Hematopoietic multipotent progenitor cell treated with erythropoietin and hydrocortisone succinate and interleukin-3 and kit ligand, for 6 days (in vitro differentiated cells): ENCODE measurements at places on chromosomes 2 and 18.

- DNase-seq = no peak
These were observed 306.8 kb upstream of the HS6ST1 start for GRCh38 chr2:128625421-128625820.

DNA sequence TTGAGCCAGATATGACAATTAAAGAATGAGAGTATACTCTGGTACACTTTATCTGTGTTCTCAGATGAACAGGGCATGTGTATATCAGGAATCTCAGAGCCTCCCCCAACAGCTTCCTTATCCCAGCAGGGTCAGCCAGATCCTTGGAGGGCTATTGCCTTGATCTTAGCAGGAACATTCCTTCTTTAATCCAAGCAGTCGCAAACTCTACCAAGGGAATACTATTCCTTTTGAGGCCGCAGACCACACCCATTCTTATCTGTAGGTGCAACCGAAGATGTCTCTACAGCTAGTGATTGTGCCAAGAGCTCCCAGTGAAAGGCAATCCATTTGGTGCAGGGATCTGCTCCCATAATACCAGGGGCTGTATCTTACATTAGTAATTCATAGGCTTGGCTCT is 118.3 kb upstream of the DOK6 start:
- no peak for DNase-seq

- DNase-seq = no peak
These were observed 237.5 kb downstream of the SRBD1 start for GRCh38 chr2:45373534-45373933.

- no peak for DNase-seq
These were observed 89.6 kb upstream of the PKDCC start for GRCh38 chr2:41958251-41958650.

DNA sequence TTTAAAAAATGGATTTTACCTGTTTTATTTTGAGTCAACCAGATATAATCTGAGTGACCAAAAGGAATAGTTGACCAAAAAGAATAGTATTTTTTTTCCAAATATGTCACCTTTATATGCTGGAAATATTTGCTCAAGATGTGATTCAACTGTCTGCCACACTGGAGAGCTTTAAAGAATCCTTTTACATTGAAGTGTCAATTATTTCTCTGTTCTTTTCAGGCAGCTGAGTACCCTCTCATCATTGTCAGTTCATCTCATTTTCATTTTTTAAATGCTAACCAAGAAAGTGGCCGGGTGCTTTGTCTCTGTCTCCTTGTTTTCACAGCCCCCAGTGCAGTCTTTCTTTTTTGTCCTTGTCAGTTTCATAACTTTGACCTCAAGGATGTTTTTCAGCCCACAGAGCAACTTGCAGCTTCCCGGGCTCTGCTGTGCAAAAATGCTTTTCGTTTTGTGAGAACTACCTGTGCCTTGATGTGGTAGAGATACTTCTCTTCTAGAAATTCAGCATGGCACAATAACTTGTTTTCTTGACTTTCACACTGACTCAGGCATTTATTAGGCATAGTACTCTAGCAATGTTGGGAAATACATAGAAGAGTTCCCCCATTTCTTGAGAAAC is 23.4 kb upstream of the CERS6 start:
- no peak for DNase-seq

DNA sequence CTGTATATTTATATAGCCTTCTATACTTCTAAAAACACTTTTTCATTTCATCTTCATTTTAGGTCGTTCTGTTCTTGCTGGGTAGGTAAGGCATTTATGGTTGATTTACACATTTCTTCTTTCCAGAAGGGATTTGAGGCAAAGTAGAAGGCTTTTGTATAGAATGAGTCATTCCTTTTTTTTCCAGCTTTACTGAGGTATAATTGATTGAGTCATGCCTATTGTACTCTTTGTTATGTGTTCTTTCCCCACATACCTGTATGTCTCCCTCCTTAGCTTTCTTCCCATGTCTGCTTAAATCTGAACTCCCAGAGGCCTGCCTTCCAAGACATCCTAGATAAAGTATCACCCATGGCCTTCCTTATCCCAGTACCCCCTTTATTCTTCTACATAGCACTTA is 4.8 kb upstream of the CDC42EP3 start:
- no peak for DNase-seq

GRCh38 chr2:38765149-38765548 is 12.9 kb upstream of the GEMIN6 start:
- DNase-seq = no peak

GRCh38 chr18:2302628-2303516 is 268.4 kb downstream of the METTL4 start:
- DNase-seq = peak; percentile 32

DNA sequence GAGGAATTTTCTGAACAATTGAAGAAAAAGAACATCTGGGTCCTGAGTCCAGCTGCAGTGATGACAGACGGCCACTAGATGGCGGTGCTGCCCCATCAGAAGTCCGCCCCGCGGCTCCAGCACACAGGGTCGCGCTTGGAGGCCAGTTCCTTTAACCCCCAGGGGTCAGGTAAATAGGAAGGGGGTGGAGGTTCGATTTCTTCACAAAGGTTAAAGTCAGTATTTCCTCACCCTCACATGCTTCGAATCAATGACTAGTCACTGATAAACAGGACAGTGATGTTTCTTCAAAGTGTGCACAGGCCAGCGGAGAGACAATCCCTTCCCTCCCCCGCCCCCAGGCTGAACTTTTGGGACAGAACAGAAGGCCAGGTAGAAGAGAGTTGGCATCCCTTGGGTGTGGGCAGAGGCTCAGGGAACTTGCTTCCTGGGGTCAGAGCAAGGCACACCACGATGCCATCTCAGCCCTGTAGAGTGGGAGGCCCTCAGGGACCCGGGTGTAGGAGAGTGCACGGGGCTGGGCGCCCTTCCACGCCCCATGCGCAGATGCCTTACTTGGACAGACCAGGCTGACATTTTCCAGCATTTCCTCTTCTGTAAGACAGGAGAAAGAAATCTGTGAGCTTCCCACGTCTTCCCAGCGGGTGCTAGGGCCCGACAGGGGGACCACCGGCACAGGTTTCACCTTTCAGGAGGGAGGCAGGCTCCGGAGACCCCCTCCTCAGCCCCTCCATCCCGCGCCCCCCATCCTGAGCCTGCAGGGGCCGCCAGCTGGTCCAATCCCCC is 722 bp downstream of the APOB start:
- DNase-seq = peak; percentile 67

- DNase-seq = no peak
These were observed 185.1 kb downstream of the NOL4 start for GRCh38 chr18:34039611-34040010.

DNA sequence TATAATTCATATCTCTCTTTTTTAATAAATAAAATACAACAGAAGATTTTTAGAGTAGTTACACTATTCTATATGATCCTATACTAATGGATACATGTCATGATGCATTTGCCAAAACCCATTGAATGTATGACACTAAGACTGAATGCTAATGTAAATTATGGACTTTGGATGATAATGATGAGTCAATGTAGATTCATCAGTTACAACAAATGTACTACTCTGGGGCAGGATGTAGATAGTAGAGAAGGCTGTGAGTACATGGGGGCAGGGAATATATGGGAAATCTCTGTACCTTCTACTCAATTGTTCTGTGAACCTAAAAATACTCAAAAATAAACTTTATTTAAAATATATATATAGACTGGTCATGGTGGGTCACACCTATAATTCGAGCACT is 45.6 kb upstream of the NEDD4L start:
- DNase-seq = no peak

GRCh38 chr2:191566344-191566743 is 111.6 kb upstream of the NABP1 start:
- peak; percentile 87 for DNase-seq

DNA sequence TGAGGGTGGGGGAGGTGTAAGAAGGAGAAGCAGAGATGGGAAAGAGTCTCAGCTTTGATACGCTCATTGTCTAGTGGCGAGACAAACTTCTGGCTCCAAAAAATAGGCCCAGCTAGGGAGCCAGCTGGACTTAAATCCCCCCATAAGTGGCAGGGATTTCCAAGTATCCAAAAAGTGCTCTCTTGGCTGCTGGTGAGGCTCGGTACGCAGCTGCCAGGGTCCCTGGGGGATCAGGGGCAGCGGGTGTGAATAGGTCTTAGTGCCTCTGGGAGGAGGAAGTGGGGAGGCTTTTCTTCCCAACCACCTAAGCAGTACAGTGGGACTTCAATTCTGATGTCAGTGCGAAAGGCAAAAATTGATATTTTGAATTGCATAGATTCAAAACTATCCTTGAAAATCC is 73.5 kb downstream of the ALK start:
- DNase-seq = no peak

GRCh38 chr2:232085826-232086425 is 124.4 kb downstream of the DIS3L2 start:
- DNase-seq = no peak

- DNase-seq = peak; percentile 81
These were observed 13.2 kb downstream of the ZNF804A start for GRCh38 chr2:184611361-184612085.

DNA sequence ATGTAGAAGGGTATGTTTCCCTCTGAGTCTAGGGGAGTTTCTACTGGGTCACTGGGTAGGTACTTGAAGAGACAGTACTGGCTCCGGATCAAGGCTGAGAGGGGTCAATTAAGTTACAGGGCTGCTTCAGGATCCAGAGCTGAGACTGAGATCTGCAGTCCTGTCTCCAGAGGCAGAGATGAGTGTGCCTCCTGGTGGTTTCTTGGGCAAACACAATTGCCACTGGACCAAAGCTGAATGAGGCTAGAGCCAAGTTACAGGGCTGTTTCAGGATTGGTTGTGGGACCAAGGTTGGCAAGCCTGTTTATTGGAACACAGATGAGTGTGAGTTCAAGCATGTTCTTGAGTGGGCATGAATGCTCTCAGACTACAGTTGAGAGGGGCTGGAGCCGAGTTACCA is 157.9 kb downstream of the ADCYAP1 start:
- peak; percentile 6 for DNase-seq

DNA sequence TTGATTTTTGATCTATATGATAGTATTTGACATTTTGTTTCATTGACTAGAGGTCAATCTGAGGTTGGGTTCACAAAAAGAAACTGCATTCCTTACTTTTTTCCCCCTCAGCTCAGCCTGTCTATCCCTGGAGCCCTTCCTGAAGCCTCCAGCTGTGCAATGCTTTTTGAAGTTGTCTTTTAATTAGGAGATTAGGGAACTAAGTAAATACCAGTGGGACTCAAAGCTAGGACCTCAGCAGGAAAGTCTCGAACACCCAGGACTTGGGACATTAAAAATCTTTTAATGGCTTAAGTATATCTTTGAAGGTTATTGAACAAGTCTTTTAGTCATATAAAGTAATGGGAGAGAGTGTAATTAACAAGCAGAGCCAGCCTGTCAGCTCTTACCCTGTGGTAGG is 220.2 kb downstream of the PDE11A start:
- DNase-seq = no peak

DNA sequence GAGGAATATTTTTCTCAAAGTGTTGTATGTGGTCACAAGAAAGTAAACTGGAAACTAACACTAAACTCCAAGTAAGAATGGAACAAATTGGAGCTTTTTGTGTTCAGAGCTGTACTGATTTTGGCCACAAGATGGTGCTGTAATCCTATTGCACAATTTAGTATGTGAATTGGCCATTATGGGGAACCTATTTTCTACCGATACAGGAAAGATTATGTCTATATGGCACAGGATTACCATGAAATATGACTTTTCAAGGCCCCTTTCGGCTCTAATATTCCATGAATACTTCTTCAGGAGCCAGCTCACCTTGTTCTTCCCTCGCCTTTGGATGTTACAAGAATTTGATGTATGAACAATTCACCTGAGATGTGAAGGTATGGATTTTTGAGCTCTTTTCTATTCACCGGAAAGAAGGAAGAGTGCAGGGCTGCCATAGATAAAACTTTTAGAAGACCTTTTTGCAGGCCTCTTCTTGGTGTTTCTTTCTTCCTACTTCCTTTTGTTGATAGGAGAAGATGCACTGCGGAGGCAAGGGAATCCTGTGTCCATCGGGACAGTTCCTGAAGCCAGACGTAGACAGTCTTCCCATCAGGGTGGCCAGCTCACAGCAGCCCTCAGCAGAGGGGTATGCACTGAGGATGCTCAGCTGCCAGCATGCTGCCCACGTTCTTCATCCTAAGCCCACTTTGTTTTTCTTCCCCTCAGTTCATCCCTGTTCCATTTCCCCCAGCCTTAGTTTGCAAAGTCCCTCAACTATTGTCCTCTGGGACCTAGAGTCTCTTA is 13.3 kb downstream of the MRPL44 start:
- DNase-seq = peak; percentile 84

DNA sequence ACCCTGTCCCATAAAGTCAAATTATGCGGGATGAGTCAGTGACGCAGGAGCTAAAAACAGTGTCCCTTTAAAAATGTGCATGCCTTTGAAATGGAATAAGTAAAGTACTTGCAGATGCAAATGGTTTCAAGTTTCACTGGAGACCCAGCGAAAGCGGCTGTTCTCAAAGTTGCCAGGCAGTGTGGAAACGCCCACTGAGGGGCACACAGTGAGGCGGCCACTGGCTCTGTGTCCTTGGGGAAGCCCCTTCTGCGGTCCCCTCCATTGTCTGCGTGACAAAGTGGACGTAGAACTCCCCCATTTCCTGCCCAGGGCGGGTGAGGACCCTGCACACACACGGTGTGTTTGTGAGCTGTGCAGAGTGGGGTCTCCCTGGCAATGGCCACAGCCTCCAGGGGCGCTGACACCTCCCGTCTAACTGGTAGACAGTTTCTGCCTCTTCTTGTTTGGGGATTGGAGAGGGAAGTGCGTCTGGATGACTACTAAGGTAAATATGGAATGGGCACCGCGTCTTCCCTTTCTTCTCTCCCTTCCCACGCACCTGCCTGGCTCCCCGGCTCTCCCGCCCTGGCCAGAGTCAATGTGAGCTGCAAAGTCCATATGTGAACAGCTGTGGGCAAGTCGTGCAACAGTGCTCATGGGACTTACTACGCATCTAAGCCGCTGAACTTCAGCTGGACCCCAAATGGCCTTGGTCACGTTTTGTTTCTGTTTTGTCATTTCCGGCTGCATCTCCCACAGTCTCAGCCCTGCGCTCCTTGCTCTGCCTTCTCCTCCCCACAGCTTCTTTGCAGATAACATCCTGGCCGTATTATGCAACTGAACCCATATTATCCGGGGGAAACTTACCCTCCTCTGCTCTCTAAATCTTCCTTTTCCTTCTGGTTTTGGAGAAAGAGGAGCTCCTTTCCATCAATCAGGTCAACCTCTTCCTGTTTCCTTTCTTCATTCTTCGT is 33.7 kb upstream of the ZNF516 start:
- peak; percentile 55 for DNase-seq

DNA sequence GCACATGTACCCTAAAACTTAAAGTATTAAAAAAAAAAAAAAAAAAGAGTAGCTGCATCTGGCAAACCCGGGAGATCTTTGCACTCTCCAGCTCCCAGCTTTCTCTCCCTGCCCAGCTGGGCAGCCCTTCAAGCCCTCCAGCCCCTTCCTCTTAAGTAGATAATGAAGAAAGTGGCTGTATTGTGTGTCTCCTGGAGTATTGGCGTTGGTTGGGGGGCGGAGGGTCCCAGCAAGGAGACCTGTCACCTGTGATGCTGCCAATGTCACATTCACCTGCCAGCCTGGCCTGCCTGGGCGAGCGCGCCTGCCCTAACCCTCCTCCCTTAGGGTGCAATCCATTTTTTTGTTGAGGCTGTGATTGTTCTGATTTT is 2.0 kb downstream of the C2orf72 start:
- DNase-seq = no peak
